Liver (tissue), 10 donors: ENCODE measurements at places on chromosomes 5 and 9. TPM values are rescaled to one million over a fixed set of nuclear protein-coding genes. Genes with fewer than 3 reads are reported as not detected.

The PCDHB2 gene
- 0.09 TPM for total RNA-seq

- no peaks in the 10 kb centered on the region for H3K4me1 ChIP-seq
- no peaks in the 10 kb centered on the region for H3K36me3 ChIP-seq
- H3K27ac ChIP-seq, result no peak overlapping the region
- H3K4me3 ChIP-seq, result no peak overlapping the region
Observed at GRCh38 chr9:136062657-136063439, 32.2 kb downstream of the NACC2 start.

The APBB3 gene
- total RNA-seq, result 29.1 TPM

DNA sequence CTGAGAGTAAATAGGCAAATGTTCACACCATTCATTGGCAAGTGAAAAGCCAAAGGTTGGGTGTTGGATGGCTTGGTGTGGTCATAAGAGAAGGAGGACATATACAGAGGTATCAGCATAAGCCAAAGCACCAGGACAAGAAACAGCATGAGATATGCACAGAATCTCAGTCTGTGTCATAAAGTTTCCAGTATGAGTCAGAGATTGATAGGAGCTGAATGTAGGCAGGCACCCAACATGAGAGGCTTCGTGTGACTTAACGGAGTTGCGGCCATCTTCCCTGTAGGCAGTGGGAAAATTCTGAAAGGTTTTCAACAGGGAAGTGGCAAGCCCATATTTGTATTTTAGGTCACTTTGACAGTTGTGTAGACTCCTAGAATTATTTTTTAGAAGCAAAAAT, 54.5 kb downstream of the SNCAIP start:
- no peak overlapping the region for H3K27ac ChIP-seq
- no peaks in the 10 kb centered on the region for H3K4me1 ChIP-seq
- no peaks in the 10 kb centered on the region for H3K36me3 ChIP-seq
- no peak for DNase-seq
- no peak overlapping the region for H3K4me3 ChIP-seq

- no peaks in the 10 kb centered on the region for H3K36me3 ChIP-seq
- no peak for DNase-seq
- H3K27ac ChIP-seq, result no peak overlapping the region
- H3K4me1 ChIP-seq, result no peaks in the 10 kb centered on the region
- no peak overlapping the region for H3K4me3 ChIP-seq
Observed at GRCh38 chr9:88657893-88658292, 122.9 kb downstream of the NXNL2 start.

DNA sequence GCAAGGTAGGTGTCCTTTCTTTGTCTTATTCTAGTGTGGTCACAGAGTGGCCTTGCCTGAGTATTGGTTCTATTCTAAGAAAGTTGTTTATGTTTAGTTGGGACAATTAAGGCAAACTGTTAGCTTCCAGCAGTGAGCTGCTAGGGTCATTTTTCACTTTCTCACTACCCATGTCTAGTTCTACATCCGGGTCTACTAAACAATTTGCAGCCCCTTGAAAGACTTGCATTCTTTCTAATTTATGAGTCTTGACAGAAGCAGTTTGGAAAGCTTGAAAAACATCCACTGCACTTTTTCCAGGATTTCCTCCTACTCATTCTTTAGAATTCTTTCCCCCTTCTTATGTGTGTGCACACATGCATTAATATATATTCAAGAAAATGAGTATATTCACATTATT, 892.2 kb upstream of the ACO1 start:
- H3K4me1 ChIP-seq, result no peaks in the 10 kb centered on the region
- H3K36me3 ChIP-seq, result no peaks in the 10 kb centered on the region
- DNase-seq, result no peak
- H3K27ac ChIP-seq, result no peak overlapping the region
- no peaks in the 10 kb centered on the region for H3K27me3 ChIP-seq

DNA sequence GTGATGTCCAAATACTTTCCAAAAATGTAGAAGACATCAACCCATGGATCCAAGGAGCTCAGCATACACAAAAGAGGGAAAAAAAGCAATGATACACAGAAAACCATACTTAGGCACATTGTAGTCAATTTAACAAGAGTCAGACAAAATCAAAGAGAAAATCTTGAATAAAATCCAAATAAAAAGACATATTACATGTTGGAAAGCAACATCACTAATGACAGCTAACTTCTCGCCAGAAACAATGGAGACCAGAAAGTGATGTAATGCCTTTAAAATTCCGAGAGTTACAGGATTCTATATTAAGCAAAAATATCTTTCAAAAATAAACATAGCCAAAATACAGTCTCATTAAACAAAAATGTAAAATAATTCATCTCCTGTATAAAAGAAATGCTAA, 79.8 kb upstream of the SLCO4C1 start:
- no peak overlapping the region for H3K4me3 ChIP-seq
- no peak overlapping the region for H3K27ac ChIP-seq
- no peaks in the 10 kb centered on the region for H3K36me3 ChIP-seq
